ENCODE measurements at places on chromosomes 6 and 20.
A peak's percentile ranks its signal among the peaks of the same experiment; 100 is the strongest.

DNA sequence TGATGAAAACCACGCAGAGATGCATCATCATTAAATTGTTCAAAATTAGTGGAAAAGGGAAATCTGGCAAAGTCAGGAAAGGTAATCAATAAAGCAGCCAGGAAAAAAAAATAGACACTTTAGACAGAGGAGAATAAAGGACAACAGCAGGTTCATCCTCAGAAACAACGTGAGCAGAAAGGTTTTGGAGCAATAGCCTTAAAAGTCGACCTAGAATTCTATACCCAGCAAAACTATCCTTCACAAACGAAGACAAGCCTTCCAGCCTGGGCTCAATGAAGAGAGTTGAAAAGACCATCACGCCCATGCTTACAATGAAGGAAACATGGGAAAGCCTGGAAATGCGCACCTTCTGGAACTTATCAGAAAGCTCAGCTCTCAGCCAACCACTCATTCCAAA lies 24.7 kb upstream of the CHRNA4 start:
- no peak for DNase-seq

- DNase-seq = no peak
These were observed 406.2 kb upstream of the MMS22L start for GRCh38 chr6:97689078-97689754.

DNA sequence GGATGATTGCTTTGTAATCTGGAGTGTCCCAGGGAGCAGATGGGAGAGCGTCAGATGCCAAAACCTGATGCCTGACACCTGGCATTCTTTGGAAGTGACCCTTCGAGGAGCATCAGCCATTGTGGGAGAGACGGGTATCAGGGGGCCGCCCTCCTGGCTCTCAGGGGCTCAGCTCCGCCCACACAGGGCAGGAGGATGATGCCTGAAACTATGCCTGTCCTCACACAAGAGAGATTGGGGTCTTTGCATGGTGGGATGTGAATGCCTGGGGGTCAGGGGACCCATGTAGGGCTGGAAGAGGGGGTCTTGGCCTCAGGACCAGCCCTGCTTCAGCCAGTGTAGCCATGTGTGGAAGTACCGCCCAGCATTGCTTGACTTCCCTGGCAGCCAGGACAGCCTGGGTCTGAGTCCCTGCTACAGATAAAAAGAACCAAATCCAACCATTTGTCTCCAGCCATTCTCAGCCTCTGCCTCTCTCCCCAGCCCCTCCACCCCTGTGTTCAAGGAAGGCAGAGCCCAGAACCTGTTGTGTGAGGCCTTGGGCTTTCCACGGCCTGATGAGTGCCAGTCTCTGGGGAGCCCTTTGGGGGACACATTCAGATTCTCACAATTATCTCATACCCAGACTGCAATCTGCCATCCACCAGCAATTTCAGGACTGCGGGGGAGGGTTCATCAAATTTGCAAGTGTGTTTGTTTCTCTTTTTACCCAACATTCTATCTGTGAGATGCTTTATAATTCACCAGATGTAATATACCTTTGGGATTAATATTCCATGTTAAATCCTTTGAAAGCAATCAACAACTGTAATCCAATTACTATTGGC lies 371.2 kb downstream of the PREX1 start:
- DNase-seq = no peak

- peak; percentile 50 for DNase-seq
These were observed 177.5 kb downstream of the TMEM242 start for GRCh38 chr6:157145656-157146285.

DNA sequence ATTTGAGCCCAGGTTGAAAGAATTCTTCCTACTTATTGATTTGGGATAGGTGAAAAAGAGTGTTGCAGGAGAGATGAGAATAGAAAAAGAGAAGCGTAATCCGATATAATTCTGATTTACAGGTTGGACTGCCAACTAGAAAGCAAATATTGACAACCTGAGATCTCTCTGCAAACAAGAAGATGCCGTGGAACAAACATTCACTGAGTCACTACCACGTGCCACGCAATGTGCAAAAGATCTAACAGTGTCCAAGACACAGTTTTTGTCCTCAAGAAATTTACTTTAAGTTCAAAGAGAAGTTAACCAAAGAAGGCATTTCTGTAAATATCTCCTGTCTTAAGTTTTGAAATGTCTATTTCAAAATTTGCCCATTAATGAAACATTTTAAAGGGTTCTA lies 578.0 kb upstream of the ARID1B start:
- no peak for DNase-seq

- no peak for DNase-seq
These were observed 5.6 kb upstream of the FAM50B start for GRCh38 chr6:3843379-3844096.

DNA sequence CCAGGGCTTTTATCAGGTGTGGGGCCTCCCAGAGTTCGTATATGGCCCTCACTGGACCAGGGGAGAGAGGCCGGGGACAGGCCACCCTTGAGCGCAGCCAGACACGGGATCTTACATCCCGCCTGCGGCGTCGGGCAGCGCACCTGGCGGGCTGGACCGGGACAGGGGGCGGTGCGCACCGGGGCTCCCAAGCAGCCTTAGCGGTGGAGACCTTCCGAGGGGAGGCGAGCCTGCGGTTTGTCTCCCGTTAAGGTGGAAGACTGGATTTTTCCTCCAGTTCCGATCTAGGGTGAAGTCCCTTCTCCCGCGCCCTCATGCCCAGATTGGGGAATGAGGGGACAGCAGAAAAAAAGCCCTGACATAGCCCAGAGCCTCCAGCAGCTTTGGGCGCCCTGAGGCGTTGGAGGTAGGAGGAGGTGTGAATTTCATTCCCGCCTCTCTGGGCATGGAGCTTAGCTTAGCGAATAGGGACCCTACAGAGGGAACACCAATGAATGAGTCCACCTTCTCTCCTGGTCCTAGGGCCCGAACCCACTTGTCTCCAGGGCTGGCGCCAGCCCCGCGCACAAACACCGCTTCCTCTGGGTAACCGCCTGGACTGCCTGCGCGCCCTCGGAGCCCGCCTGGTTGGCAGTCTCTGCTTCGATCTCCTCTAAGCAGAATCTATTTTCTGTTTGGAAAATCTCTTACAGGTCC lies 6.7 kb upstream of the LAMP5 start:
- no peak for DNase-seq

GRCh38 chr6:11750682-11751081 lies 27.9 kb downstream of the ADTRP start:
- DNase-seq = peak; percentile 32

DNA sequence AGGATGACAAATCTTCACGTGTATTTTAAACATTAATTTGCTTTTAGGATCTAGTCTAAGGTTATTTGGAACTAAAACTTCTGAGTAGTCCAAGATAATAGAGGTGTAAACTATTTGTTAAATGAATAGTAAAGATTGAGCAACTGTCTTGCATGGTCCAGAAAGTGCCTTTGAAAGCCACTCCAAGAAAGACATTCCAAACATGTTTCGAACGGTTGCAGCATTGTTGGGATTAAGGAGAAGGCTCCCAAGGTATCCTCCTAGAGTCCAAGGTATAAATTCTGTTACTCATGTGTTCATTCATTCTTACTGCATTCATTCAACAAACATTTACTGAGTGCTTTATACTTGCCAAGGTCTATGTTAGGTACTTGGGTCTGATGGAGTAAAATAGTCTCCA lies 28.8 kb upstream of the MYLK2 start:
- DNase-seq = no peak

- no peak for DNase-seq
These were observed 339.0 kb downstream of the NRN1 start for GRCh38 chr6:5667737-5668136.

DNA sequence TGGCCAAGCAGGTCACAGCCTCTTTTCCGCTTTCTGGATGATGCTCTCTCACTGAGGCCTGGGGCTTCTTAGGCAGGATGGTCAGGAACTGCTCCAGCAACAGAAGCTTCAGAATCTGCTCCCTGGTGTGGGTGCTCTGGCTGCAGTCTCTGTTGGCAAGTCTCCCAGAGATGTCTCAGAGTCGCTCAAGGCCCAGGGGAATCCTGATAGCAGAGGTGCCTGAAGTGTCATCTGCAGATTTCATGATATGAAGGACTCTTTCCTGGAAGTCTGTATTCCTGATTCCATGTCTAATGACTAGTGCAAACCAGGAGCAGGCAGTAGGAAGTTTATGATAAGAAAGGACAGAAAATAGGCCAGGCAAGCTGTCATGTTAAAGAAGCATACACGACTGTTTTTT lies 20.3 kb downstream of the ZSCAN31 start:
- peak; percentile 14 for DNase-seq

- no peak for DNase-seq
These were observed 4.1 kb upstream of the DLL1 start for GRCh38 chr6:170294813-170295509.

DNA sequence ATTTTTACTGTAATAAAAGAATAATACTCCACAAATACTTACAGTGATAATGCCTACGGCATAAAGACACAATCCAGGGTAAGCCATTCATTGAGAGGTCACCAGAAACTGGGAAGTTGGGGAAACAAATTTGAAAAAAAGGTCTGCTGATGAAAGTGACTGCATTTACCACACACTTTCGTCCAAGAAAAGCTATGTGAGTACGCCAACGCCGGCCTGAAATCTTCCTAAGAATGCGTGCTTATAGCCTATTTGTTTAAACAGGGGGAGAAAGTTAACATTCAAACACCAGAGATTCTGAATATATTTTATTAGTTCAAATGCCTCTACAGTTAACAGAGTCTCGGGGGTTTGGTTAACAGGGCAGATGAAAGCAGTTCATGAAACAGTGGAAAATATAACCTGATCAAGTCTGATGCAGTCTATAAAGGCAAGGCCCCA lies 657 bp upstream of the LTV1 start:
- peak; percentile 59 for DNase-seq

DNA sequence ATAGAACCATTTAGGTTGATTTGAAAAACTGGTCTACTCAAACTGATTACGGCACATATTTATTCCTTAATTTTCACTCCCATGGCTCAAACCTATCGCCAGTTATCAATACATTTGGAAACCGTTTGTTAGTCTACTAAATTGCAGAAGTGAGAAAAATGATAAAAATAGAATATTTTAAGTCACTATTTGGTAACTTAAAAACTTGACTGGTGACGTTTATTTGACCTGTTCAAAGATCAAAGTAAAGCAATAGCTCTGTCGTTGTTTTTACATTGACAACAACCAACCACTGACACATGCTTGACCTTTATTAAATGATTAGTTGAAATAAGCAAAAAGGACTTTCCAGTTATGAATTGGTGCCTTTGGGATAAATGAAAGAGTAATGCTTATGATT lies 402.9 kb upstream of the MAP3K7 start:
- DNase-seq = no peak

GRCh38 chr6:39568896-39569295 lies 156.3 kb downstream of the KIF6 start:
- DNase-seq = peak; percentile 33

DNA sequence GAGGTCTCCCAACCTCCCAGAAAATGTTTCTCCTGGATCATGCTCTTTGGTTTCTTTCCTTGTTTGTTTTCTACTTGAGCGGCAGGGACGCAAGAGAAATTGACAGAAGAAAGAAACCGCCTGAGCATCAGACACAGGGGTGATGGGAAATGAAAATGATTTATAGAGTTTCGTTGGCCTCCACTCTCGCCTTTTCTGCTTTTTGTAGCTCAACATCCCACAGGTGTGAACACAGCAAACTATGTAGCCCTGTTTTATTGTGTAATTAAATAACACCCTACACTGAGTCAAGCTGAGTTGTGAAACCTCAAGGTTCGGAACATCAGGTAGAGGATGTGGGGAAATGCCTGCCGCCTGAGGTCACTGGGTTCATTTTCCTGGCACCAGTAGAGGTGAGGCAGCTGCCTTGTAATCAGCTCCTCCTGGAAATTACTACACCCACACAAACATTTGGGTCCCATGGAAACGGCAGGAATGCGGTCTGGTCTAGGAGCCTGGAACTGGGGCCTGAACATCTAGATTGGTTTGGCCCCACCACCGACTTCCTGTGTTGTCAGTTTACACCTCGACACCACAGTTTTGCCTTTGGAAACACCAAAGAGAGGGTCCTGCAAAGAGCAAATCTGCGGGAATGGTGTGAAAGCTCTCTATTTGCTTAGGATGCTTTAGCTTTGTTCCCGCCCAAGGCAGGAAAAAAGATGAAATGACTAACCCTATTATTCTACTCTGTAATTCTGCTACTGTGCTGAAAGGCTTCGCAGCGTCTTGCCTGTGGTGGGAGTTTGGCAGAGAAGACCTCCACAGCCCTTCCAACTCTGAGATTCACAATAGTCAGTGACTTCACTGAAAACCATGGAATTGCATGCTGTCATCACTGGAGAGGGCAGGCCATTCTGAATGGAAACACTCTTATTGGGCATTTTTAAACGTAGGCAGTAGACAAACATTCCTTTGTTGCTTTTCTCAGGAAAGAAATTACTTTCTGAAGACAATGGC lies 53.0 kb downstream of the ADAT2 start:
- peak; percentile 46 for DNase-seq

GRCh38 chr20:10172998-10173655 lies 45.5 kb upstream of the SNAP25 start:
- no peak for DNase-seq

DNA sequence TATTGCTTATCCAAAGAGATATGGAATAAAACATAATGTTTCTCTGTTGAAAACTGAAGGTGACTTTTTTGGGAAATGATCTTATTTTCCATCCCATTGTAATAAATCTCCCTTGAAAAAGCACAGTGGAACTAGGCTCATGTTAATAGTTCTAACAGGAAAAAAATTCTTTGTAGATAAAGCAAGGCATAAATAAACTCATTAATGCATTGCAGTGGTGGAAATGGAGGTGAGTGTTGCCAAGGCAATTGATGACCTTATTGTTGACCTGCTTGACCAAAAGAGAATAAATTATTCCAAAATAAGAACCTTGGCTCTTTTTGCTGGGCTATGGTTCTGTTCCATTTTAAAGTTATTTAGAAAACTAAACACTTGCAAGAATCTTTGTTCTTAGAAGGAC lies 55.2 kb downstream of the TRMT11 start:
- DNase-seq = no peak

All from IMR-90 (cell line).